H1 (cell line): ENCODE measurements at places on chromosomes 4 and X.

DNA sequence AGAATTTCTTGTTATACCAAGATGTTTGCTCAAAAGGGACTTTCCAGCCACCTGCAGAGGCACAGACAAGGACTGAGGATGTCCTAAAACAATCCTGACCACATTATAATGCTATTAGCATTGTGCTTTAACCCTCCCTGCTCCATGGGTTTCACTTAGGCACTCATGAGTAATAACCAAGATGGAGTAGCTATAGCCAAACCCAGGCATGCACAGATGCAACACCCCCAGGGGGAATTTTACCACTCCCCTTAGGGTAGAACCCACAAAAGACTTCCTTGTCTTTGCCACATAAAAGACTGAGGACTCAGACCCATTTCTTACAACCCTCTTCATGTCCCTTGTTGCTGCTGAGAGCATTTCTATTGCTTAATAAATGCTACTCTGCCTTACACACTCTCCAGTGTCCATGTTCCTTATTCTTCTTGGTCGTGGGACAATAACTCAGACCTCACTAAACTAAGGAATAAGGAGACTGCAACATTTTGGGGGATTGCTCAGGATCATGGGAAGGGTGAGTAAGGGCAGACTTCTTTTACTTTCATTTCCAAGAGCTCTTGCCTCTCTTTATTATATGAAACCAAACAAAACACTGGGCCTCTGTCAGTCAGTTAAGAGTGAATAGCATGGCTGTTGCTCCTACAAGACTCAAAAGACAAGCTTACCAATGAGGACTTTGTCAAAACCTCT is 103.5 kb downstream of the TECRL start:
- no peak for DNase-seq

DNA sequence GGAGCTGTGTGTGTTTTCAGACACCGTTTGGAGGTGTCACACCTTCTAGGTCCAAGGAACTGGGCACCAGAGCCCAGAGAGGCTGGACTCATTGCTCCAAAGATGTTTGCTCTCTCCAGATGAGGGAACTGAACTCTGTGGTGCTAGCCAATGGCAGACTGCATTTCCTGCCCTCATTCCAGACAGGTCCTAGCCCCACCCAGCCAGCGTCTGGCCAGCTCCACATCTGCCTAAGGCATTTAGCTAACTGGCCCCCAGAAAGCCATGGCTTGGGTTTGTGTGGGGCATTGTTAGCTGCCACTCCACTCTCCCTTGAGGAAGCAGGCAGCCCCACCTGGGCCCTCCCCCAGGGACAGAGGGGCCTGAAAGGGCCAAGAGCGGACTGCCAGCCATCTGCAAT is 11.4 kb downstream of the FGD1 start:
- no peak for DNase-seq

GRCh38 chrX:121457096-121457495 is 409.7 kb downstream of the GLUD2 start:
- no peak for DNase-seq

- no peak for DNase-seq
Observed at GRCh38 chr4:156312261-156312847, 358.7 kb upstream of the CTSO start.

- DNase-seq, result no peak
Observed at GRCh38 chrX:104288269-104288668, 33.5 kb upstream of the ESX1 start.

- DNase-seq, result no peak
Observed at GRCh38 chr4:110950731-110951130, 327.9 kb upstream of the PITX2 start.

GRCh38 chr4:78481180-78481579 is 70.4 kb upstream of the ANXA3 start:
- DNase-seq, result no peak

DNA sequence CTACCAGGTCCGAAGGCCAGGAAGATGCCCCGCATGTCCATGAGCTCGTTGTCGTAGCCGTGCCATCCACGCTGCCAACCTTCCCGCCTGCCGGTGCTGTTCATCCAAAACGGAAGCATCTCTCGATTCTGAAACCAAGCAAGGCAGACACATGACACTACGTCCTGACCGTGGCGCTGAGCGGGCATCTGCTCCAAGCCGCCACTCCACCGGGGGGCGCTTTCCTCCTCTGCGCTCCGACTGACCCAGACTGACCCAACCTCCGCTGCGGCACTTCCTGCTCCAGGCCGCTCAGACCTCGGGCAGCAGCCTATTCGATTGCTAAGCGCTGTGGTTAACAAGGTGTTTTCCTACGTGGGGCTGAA is 120.5 kb downstream of the ENPP6 start:
- peak; percentile 91 for DNase-seq

GRCh38 chr4:173254646-173255045 is 79.5 kb downstream of the HMGB2 start:
- no peak for DNase-seq

DNA sequence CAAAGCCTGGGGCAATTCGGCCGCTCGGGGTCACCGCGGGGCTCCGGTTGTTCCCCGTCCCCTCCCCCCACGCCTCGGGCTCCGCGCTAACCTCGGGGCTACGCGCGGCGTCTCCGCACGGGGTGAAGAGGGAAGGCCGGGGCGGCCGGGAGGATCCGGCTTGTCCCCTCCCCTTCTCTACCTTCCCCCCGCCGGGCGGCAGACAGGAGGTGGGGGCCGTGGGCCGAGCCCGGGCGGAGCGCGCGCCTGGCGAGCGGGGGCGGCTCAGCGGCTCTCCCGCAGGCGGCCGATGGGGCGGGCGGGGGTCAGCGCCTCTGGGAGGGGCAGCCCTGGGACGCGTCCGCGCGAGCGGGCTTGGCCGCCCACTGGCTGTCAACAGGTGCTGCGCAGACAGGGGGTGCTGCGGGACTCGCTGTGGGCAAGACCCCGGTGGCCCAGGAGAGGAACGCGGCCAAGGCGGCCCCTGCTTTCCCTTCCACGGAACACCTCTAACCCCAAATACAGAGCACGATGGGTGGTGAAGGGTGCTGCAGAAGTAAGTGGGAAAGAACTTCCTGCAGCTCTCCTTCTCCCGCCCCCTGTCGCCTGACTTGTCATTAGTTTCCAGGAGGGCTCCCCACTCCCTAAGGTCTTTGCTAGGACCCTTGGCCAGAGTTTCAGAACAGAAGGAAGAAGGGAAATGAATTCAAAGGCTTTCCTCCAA is at the start of gene PDGFC:
TSS of gene PDGFC (minus strand) at position 124 of the 703 bp plus-strand sequence. CDS start 896 bp downstream, outside the sequence.
- no peak for DNase-seq

GRCh38 chr4:40187386-40187906 is 9.4 kb upstream of the RHOH start:
- no peak for DNase-seq

DNA sequence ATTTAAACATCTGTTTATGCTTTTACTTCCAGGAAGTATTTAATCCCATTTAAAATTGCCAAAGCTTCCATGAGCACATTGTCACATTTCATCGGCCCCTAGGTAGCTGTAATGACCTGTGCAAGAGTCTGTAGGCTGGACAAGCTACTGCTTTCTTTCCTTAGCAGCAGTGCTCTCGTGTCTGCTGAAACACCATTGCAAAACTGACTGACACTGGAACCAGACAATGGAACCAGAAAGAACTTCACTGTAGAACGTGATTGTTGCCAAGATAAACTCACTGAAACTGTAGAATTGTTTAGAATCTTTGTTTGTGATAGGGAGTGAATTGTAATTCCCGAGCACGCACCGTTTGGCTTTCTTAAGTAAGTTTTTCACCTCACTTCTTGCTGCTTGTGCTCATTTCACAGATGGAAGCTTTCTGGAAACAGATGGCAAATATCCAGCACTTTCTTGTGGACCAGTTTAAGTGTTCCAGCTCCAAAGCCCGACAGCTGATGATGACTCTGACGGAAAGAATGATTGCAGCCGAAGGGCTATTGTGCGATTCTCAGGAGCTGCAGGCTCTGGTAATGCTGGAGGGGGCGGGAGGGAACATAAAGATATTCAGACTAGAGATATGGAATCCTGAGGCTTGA is 36.9 kb downstream of the EVC start:
- no peak for DNase-seq

GRCh38 chr4:3470244-3471097 is 7.4 kb downstream of the DOK7 start:
- DNase-seq, result no peak

- DNase-seq, result no peak
Observed at GRCh38 chrX:136827026-136827425, 46.3 kb upstream of the ARHGEF6 start.

- DNase-seq, result no peak
Observed at GRCh38 chr4:152640058-152640921, 39.5 kb downstream of the TMEM154 start.

GRCh38 chrX:129667412-129667811 is 12.7 kb upstream of the APLN start:
- no peak for DNase-seq

- no peak for DNase-seq
Observed at GRCh38 chr4:17771284-17771908, 10.0 kb downstream of the FAM184B start.

GRCh38 chr4:153781280-153781679 is 7.6 kb downstream of the SFRP2 start:
- DNase-seq, result no peak

DNA sequence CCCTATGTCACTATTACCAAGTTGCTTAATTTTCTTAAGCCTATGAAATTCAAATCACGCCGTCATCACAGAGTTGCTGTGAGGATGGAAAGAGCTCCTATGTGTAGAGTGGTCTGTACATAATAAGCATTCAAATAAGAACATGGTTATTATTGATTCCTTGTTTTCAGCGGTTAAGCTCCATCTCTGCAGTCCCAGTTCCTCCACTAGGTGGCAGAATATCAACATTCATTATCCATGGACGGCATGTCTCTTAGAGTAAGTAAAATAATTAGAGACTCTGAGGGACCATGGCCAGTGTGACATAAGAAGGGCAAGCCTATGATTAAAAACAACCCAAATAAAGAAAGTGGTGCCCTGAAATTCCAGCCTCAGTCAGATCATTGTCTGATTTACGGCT is 132.5 kb upstream of the NHS start:
- peak; percentile 45 for DNase-seq

DNA sequence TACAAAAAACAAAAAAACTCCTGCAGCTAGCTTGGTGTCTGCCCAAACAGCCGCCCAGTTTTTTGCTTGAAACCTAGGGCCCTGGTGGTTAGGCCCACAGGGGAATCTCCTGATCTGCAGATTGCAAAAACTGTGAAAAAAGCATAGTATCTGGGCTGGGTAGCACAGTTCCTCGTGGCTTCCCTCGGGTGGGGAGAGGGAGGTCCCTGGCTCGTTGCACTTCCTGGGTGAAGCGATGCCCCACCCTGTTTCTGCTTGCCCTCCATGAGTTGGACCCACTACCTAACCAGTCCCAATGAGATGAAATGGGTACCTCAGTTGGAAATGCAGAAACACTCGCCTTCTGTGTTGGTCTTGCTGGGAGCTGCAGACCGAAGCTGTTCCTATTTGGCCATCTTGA is 18.6 kb upstream of the BRWD3 start:
- no peak for DNase-seq
